ENCODE measurements at places on chromosomes 5 and 9.

- DNase-seq, result no peak
These were observed 19.7 kb upstream of the UBLCP1 start for GRCh38 chr5:159243385-159243784.

DNA sequence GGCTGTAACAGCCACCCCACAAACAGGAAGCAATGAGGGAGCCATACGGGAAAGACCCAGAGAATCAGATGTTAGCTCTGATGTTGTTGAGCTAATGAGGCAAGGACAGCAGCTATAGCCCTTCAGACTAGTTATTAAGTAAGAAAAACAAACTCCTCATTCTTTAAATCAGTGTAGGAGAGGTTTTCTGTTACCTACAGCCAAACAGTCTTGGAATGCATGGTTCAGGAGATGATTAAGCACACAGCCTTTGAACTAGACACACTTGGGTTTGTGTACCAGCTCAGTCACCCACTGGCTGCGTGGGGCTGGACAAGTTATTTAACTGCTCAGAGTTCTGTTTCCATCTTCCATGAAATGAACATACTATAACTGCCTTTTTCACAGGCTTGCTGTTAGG is 68.1 kb downstream of the SPOCK1 start:
- no peak for DNase-seq

GRCh38 chr5:30839956-30840355 is 353.5 kb upstream of the CDH6 start:
- DNase-seq, result no peak

- DNase-seq, result no peak
These were observed 59.1 kb upstream of the NIPAL4 start for GRCh38 chr5:157400741-157401495.

- no peak for DNase-seq
These were observed 33.9 kb downstream of the G3BP1 start for GRCh38 chr5:151805414-151806223.

DNA sequence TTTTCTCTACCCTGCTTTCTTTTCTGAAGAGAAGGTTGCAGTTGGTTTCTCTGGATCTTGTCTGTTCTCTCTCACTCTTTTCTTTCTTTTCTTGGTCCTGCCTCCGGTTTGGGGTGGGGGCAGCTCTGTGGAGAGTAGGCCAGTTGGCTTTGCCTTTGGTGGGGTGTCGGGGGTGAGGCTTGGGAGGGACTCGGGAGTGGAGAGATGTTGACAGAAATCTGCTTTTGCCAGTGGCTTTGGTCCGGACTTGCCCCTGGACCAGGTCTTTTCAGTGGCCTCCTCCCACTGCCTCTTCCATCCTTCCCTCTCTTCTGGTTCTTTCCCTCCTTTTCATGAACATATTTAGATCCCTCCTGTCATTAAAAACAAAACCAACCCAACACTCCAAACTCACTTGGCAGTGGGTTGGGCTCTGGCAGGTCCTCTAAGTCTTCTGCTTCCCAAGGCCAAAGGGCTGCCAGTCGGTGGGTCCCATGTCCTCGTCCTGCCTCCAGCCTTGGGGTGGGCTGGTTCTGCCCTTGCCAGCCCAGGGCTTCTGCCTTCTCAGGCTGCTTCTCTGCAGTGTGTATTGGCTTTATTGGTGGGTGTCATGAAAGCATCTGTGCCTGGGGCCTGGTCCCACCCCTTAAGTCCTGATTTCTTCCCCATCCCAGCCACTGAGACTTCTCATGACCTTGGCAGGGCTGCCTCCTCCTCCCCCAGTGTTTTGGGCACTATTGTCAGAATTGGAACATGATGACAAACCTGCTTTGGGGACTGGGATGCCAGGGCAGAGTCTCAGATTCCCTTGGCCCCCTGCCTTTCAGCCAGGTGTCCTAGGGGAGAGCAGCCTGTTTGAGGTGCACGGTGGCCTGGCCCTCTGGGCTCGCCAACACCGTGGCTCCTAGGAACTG is 16.9 kb downstream of the ANKRD33B start:
- no peak for DNase-seq

DNA sequence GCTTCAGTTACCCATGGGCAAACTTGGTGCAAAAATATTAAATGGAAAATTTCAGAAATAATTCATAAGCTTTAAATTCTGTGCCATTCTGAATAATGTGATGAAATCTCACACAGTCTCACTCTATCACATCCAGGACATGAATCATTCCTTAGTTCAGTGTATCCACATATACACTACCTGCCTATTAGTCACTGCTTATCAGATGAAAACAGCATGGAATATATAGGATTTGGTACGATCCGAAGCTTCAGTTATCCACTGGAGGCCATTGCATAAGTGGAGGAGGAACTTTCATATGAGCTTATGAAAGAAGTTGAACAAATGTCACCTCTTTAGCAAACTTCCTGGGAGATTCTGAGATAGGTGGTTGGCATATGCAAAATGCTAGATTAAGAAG is 64.2 kb downstream of the GAPVD1 start:
- no peak for DNase-seq

GRCh38 chr5:17817990-17818389 is 183.7 kb downstream of the TAF11L14 start:
- no peak for DNase-seq

GRCh38 chr5:42948961-42949347 is 91.2 kb downstream of the ANXA2R start:
- DNase-seq, result no peak

- no peak for DNase-seq
These were observed 531.9 kb upstream of the CHD1 start for GRCh38 chr5:99460701-99461100.

DNA sequence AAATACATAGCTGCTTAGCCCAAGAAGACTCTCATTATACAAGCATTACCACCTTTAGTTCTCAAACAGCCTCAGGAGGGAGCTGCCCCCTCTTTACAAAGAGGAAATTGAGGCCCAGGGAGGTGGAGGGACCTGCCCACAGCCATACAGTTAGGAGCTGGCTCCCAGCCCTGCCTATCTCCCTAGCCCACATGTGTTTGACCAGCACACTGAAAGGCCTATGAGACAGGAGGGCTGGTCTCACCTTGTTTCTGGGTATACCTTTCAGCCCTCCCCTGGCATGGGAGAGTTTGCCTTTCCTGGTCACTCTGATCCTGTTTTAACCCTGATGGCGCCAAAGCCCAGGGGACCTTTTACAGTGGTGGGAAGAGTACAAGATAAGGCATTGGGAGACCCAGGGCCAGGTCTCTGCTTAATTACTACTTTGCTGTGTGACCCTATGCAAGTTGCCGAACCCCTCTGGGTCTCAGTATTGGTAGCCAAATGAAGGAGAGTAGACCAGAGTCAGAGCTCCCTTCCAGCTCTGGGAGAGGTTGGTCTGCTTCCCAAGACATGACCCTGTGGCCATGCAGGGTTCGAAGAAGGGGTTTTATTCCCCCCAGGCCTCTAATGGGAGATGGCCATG is 60.9 kb upstream of the RPL26L1 start:
- DNase-seq, result no peak

- DNase-seq, result no peak
These were observed 1.0 kb downstream of the NREP start for GRCh38 chr5:111755942-111756381.

DNA sequence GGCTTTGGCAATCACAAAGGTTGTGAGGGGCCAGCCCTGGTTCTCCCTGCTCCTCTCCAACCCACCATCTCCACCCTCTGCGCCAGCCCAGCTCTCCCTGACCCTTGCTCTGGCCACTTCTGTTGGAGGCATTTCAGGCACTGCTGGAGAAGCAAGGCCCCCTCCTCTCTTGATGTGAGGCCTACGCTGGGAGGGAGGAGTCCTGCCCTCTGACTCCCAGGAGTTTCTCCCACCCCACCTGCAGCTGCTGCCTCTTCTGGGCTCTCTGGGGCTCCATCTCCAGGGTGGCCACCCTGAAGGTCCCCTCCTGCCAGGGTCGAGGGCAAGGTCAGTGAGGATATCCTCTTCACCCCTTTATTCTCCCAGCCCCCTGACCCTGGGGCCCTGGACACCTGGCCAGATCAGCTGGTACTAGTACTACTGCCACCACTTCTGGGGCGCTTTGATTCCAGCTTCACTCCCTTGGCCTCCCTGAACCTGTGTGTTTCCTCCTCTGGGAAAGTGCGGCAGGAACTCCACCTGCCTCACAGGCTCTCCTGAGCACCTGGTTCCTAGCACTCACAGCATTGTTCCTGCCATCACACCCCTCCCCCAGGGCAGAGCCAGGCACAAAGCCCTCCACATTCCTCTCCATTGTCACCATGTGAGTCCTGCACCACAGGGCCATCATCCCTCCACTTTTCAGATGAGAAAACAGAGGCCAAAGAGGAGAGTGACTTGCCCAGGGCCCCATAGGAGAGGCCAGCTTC is 23.8 kb upstream of the TDRD7 start:
- no peak for DNase-seq

GRCh38 chr9:128438343-128439109 is 17.3 kb upstream of the ODF2 start:
- DNase-seq, result peak; percentile 57

GRCh38 chr5:64165500-64166200 is at the start of gene RNF180:
RNF180 (plus strand) TSS chr5:64165843; CDS start chr5:64200808, 34,965 bp downstream.
- DNase-seq, result no peak

DNA sequence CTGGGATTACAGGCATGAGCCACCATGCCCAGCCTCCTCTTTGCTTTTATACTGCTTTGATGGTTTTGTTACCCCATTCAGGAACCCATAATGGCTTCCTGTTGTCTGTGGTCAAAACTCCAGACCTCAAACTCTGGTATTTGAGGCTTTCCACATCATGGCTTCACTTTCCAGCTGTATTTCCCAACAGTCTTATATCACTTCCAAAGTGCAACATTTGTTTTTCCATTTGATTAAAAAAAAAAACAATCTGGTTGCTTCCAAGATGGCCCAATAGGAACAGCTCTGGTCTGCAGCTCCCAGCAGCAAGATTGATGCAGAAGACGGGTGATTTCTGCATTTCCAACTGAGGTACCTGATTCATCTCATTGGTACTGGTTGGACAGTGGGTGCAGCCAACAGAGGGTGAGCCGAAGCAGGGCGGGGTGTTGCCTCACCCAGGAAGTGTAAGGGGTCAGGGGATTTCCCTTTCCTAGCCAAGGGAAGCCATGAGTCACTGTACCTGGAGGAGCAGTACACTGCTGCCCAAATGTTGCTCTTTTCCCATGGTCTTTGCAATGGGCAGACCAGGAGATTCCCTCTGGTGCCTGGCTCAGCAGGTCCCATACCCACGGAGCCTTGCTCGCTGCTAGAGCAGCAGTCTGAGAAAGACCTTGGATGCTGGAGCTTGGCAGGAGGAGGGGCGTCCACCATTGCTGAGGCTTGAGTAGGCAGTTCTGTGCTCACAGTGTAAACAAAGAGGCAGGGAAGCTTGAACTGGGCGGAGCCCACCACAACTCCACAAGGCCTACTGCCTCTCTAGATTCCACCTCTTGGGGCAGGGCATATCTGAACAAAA is 458.4 kb downstream of the KDM4C start:
- no peak for DNase-seq

GRCh38 chr9:128728298-128728697 is 4.4 kb upstream of the ZDHHC12 start:
- no peak for DNase-seq

DNA sequence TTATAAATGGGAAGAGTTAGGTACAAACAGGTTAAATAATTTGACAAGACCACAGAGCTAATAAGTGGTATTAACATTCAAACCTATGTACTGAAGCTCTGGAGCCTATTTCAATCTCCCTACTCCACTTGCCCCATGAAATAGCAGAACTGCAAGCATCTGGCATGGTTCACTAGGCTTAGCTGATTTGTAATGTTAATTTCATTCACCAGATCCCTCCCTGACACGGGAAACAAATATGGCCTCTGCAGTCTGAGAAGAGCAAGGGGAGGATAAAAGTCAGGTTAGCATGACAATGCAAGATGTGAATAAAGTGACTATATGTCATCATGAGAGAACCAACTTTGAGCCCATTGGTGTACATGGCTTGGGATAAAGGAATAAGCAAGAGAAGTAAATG is 428.8 kb downstream of the BRINP1 start:
- DNase-seq, result no peak

DNA sequence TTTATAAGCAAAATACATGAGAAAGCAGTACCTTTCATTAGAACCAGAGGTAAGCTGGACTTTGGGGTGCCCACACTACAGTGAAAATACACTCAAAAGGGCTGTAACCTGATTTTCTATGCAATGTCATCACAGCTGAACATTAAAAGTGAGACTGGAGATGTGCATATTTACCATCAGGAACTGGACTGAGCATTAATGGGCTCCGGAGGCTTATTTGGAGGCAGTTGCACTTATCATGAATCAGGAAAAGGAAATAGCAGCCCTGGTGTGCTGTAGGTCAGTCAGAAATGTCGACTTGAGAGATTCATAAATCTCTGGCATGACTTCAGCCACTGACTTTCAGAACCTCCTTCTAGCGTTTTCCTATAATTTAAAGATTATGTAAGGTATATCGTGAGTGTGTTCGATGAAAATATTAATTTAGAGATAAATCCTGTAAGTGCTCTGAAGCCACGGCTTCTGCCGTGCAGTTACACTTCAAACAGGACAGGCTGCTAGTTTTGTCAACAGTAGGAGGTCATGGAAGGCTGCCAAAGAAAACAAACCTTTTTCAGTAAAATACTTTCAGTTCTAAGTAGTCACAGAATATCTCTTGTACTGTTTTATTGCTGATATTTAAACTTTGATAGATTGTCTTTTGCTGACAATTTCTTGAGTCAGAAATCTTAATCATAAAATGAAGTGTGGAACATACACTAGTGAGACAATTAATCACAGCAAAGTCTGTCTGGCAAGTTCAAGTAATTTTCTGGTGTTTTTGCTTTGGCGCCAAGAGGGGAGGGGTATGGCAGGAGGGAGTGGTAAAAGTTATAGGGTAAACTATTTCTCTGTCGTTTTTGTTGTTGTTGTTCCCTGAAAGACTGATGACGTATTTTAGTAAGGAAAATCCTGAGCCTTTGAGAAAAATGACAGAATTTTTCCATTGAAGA is 939.7 kb downstream of the NR2F1-AS1 start:
- DNase-seq, result no peak

DNA sequence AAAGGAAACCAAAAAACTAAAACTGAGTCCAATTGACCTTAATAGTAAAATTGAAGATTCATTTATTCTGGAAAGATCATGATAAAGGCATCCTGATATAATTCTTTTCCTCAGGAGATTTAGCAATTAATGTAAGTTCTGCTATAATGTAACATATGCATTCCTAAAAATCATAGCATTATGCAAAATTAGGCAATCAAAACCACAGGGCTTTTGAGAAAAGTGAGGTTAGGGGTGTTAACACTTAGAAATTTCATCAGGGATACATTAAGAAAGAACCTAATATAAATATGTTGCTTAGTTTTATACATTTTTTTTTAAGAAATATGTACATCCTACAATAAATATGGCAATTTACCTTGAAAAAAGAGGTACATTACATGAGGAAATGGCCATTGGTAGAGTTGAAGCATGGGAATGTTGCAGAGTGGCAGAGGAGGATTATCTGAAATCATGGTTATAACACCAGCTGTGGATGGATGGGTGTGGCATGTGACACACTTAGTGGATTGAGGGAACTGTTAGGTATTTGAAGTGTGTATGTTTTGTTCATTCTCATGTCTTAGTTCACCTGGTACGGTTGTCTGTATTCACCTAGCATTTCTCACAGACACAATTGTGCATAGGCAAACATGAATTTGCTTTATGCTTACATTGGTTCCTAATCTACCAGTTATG is 51.1 kb downstream of the CCNH start:
- no peak for DNase-seq

GRCh38 chr5:94361161-94361560 is 257.2 kb downstream of the KIAA0825 start:
- no peak for DNase-seq

All from stimulated activated CD4-positive, alpha-beta T cell treated with anti-CD3 and anti-CD28 coated beads, Interleukin-1b, Interleukin-23, amount 100 ng/mL, for 1 hour (primary cell).